ENCODE measurements at places on chromosomes 2 and 18.

DNA sequence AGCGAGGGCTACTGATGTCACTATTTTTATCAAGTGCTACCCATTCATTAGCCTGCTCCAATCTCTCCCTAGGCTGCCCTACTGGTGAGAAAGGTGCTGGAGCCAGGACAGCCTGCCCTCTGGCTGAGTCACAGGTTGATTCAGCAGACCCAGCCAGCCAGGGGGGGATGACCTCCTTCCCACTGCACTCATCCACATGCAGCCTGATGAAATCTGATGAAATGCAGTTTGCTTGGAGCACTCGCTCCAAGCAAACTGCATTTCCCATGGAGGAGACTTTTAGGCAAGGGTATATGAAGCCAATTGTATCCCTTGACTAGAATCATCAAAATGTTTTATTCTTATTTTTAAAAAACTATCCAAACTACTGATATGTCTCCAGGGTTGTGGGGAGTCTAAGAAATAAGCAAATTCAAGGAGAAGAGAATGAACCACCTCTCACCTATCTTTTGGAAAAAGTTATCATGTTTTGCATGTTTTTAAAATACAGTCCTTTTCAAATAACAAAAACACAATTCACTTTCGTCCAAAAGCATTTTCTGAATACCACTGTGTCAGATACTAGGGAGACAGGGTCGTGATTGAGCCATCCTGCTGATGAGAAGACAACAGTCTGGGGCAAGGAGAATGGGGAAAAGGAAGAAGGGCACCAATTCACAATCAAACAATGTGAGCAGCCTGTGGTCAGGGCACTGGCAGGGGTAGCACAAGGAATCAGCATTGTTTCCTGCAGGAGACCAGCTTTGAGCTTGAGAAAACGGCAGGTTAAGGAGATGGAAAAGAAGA lies 128.3 kb downstream of the AFF3 start:
- DNase-seq, result peak; percentile 16

DNA sequence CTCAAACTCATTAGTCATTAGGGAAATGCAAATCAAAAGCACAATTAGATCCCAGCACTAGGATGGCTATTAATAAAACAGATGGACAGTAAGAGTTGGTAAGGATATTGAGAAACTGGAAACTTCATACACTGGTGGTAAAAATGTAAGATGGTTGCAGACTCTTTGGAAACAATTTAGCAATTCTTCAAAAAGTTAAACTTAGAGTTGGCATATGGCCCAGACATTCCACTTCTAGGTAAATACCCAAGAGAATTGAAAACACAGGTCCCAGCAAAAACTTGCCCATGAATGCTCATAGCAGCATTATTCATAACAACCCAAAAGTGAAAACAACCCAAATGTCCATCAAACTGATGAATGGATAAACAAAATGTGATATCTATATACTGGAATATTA lies 84.9 kb upstream of the ZFP36L2 start:
- DNase-seq, result peak; percentile 39

GRCh38 chr2:29865512-29865911 lies 55.9 kb downstream of the ALK start:
- DNase-seq, result no peak

DNA sequence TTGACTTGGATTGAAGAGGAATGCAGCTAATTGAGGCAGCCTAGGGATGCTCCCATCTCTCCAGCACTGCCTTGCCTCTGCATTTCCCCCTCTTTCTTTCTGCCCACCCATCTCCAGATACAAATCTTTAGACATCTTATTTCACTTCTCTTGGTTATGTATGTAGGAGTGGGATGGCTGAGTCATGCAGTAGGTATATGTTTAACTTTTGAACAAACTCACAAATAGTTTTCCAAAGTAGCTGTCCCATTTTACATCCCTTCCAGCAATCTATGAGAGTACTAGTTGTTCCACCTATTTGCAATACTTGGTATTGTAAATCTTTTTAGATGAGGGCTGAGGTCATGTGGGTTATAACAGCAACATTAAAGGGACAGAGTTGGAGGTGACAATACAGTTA lies 329.9 kb downstream of the DYSF start:
- DNase-seq, result no peak

GRCh38 chr2:182999348-183000028 lies 38.8 kb downstream of the NCKAP1 start:
- no peak for DNase-seq

- peak; percentile 66 for DNase-seq
These were observed 46.6 kb upstream of the TCF4 start for GRCh38 chr18:55634545-55634944.

DNA sequence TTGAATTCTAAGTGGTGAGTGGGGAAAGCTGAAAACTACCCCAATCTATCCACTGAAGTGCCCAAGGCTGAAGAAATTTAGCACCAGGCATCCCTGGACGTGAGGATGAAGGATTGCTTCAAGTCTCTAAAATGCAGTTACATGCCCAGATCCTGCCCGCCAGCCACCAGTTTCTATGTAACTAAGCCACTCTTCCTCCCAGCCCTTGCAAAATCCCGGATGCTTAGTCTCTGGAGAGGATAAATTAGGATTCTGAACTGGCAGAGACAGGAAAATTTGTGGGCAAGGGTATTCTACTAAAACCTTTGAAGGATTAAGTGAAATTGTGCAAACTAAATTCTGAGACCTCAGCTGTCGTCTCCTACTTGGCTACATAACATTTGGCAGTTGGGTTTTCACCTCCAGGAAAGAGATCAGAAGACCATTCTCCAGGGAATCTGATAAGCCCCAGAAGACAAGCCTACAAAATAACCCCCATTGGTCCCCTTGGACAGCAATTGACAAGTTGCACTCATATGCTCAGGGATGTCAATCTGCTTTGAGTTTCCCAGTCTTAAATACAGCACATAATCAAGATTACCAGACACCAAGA lies 93.9 kb upstream of the CD226 start:
- no peak for DNase-seq

DNA sequence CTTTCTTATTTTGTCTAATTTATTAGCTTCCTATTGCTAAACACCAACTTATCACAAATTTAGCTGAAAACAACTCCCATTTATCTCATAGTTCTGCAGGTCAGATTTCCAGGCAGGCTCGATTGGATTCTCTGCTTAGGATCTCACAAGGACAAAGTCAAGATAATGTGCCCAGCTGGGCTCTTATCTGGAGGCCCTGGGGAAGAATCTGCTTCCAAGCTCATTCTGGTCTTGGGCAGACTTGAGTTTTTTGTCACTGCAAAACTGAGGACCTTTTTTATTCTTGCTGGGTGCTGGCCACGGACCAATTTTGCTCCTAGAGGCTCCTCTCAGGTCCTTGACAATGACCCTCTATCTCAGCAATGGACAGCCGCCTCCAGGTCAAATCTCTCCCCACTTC lies 215.5 kb downstream of the TRIB2 start:
- DNase-seq, result no peak

DNA sequence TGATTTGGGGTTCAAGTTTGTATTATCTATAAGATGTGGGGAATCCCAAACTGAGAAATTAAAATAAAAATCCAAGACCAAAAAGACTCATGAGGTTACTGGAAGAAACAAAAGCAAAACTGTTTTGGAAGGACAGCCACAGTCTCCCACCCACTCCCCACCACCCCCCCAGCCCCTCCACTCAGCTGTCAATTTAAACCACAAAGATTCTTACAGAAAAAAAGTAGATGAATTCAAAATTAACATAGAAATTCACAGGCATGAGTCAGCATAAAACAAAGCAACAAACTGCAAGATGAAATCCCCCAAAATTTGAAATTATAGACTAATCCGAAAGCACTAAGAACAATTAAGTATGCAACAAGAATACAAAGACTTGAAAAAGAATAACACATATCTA lies 12.1 kb downstream of the MAP4K3 start:
- DNase-seq, result no peak

DNA sequence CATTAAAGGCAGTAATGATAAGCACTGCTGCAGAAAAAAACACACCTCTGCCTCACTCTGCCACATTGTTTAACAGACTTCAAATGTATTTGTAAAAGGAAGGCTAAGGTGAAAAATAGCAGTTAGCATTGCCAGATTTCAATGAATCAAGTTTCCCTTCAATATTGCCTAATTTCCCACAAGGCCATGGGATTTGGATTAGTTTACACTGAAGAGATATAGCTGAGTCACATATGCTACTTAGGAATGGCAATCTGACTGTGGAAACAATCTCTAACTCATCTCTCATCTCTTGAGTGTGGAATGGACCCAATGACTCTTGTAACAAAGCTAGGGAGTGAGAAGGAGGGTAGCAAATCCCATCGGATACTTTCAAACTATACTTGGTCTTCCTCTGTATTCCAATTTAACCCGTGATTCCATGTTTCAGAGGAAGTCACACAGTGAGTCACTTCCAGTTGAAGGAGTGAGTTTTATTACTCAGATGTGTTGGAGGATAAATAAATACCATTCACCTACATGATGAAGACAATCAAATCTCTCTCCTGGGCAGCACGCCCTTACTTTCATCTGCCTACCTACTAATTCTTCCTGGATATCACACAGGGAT lies 5.1 kb downstream of the B4GALT6 start:
- DNase-seq, result peak; percentile 55

GRCh38 chr18:65610939-65611338 lies 139.9 kb upstream of the CDH7 start:
- no peak for DNase-seq

DNA sequence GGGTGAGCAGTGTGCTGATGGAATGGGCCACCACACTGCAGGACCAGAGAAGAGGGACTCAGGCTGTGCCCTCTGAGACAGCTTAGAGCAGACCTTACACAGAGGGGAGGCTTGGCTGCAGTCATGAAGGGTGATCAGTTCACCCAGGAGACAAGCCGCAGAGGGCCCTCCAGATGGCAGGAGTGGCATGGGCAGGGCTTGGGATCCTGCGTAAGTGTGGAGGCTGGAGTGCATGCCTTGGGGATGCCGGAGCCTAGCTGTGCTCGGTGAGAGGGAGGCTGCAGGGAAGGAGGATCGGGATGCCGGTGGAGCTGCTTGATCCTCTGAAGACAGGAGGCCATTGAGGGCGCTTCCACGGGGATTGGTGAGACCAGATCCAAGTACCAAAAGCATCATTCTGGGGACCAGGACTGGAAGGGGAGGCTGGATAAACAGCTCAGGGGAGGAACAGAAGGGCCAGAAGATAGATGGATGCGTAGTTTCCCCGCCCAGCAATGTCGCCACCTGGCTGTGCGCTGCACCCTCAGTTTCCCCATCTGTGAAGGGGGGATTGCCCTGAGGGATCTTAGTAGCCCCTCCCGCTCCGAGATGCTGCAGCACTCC lies 163.4 kb downstream of the INHBB start:
- DNase-seq, result no peak

DNA sequence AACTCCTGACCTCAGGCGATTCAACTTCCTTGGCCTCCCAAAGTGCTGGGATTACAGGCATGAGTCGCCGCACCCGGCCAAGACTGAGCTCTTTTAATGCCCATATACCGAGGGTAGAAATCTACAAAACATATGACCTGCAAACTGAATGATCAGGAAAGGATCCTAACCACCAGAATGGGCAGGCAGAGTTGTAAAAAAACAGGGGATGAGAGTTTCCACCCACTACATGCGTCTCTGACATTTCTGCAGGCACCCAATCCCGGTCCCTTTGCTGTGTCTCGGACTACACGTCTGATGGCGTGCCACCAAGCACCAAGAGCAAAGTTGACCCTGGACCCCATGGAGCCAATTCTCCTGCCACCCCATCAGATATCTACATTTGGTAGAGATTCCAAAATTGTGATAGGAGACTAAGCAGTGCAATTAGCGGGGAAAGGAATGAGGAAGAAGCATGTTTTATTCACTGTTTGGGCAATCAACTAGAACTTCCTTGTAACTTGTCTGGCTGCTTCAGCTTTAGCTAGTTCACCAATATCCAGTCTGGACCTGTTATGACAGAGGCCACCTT lies 74.1 kb downstream of the ATP8B1 start:
- peak; percentile 87 for DNase-seq

GRCh38 chr2:36362291-36362690 lies 6.7 kb downstream of the CRIM1 start:
- DNase-seq, result no peak

DNA sequence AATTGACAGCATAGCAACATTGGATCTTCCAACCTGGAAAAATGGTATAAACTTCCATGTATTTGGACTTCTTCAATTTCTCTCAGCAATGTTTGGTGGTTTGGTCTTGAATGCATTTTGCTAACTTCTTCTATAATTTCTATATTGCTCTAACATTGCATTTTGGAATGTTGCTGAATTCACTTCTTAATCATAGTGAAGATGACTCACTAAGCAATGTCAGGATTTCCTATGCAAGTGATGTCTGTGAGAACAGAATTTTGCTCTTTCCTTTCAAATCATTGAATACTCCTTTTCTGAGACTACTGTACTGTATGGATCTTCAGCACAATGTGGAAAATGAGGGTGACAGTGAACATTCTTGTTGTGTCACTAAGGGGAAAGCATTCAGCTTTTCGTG lies 28.9 kb upstream of the CDH19 start:
- DNase-seq, result no peak

DNA sequence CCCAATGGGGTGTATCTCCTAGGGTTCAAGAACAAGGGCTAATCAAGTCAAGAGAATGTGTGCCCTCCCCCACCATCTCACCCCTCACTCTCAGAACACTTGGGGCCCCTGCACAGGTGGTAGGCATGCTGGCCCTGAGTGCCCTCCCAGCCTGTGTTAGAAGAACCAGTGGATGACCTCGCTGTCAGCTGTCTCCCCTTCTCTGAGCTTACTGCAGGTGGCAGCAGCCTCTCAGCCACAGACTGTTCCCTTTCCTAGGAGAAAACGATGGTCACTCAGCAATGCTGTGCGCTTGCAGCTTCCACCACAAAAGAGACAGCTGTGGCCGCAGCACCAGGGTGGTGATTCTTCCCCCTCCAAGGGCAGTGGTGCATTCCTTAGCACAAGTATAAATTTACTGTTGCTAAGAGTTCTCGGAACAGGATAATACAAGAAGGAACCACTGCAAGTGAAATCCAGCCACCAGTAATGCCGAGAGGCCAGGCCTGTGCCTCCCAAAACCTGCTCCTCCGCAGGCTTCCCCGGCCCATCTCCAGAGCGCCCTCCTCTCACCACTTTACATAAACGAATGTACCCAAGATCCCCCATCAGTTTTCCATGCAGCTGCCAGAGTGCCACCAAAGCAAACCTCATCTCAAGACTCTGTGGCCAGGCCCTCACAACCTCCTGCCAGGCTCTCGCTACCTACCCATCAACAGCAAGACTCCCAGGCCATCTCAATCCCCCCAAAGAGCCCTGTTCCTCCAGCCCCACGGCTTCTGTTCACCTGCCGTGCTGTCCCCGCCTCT lies 935 bp upstream of the RAMP1 start:
- DNase-seq, result peak; percentile 31

- no peak for DNase-seq
These were observed 303.2 kb upstream of the UBE2E3 start for GRCh38 chr2:180677200-180677599.

- no peak for DNase-seq
These were observed 272.0 kb downstream of the TGIF1 start for GRCh38 chr18:3721771-3722648.

DNA sequence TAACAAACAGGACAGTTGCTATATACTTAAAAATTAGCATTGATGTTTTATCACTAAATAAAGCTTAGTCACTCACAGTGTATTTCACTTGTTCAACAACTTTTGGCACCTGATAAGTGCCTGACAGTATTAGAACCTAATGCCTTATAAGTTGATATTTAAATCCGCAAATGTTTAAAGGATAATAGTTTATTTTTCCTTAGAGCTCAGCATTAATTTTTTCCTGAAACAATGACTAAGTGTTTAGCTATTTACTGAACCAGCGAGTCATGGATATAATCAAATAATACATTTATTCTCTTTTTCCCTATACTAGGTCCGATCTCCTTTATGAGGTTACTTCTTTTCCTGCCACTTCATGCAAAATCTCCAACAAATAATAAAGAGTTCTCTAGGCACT lies 146.0 kb upstream of the PGAP1 start:
- DNase-seq, result no peak

Measured in epithelial cell of prostate (primary cell).